ENCODE measurements at places on chromosomes 7 and 10. TPM values are rescaled to one million over a fixed set of nuclear protein-coding genes. Genes with fewer than 3 reads are reported as not detected.

Gene ZCWPW1
- total RNA-seq, result 3.5 TPM

Gene SPAM1
- not detected for total RNA-seq

Gene ARPC1A
- total RNA-seq, result 83.4 TPM

Gene ZNF775
- 4.5 TPM for total RNA-seq

Gene GAD2
- not detected for total RNA-seq

Gene CREB5
- total RNA-seq, result not detected

Gene GPR85
- total RNA-seq, result not detected

Gene INA
- total RNA-seq, result 0.87 TPM

Gene NEUROG3
- total RNA-seq, result not detected

Measured in activated T-helper 2 cell treated with anti-CD3 and anti-CD28 coated beads, Interferon-gamma antibody, Interleukin-2, Interleukin-4, amounts not matched to agents 10 μg/mL and 5 μg/mL and 100 μg/mL, durations not matched to agents 14 hours and 24 hours and 36 hours (primary cell).